Germinal center (tissue), 1 donor: ENCODE measurements at places on chromosomes 2 and 18.

GRCh38 chr2:61926531-61927477 is 21.3 kb downstream of the COMMD1 start:
- DNase-seq = no peak

- DNase-seq = peak; percentile 67
Observed at GRCh38 chr2:232444409-232445148, 11.4 kb upstream of the ALPI start.

DNA sequence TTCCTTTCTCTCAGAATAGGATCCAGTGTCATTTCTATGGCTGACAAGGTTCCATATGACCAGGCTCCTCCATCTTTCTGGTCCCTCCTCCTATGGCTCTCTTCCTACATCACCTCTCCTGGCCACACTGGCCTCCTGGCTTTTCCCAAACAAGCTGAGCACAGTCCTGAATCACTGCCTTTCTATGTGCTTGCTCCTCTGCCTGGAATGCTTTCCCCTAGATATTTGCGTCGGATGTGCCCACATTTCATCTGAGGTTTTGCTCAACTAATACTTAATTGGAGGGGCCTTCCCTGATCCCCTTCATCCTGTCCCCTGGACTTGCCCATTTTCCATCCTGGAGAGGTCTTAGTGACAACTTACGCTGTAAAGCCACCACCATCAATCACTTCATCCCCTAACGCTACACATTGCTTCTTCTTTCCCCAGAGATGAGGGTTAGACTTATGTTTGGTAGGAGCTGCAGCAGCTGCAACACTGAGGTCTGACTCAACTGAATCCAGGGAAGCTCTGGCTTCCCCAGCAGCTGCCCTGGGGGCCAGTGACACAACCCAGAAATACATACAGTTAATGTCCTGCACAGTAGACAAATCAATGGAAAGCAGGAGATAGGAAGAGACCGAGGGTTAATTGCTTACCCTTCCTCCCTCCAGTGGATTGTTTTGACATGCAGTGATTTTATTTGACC is 42.9 kb downstream of the QPCT start:
- no peak for DNase-seq

- DNase-seq = no peak
Observed at GRCh38 chr2:155930312-155930711, 402.2 kb downstream of the NR4A2 start.

DNA sequence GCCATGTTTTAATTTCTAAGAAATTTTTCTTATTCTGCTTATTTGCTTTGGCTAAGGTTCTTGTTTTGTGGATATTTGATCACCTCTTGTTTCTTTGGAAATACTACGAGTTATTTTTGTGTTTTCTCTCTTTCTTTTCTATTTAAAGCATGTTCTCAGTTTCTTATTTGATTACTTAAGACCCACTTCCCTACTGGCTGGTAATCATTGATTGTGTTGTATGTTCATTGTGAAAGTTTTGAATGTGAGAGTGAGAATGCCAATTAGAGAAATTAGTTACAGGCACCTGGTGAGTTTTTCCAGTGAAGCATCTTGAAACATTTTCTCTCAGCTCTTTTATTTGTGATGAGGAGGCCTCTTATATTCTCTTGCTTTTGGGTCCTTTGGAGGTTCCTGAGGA is 226.7 kb upstream of the MC4R start:
- DNase-seq = no peak

DNA sequence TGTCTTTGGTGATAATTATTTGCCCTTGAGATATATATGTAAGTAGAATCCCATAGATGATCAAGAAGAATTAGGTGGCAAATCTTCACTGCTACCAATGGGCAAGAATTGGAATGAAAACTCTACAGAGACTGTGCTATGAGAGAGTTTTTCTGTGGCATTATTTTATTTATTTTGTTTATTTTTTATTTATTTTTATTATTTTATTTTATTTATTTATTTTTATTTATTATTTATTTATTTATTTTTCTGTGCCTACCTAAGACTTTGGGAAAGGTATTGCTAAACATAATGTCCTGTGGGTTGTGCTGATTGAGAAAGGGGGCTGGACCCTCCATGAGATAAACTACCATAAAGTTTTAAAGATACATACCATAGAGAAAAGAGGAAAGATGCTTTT is 16.6 kb upstream of the NR4A2 start:
- DNase-seq = no peak

DNA sequence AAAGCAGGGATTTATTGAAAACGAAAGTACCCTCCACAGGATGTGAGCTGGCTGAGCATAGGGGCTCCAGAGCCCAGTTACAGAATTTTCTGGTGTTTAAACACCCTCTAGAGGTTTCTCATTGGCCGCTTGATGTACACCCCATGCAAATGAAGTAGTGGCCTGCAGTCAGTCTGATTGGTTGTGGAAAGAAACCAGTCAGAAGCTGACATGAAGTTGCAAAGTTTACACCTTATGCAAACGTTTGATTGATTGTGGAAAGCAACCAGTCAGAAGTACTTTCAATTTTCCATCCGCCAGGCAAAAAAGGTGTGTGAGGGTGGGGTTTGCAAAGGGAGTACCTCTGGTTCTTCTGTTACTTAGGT is 62.3 kb downstream of the VWA3B start:
- no peak for DNase-seq

DNA sequence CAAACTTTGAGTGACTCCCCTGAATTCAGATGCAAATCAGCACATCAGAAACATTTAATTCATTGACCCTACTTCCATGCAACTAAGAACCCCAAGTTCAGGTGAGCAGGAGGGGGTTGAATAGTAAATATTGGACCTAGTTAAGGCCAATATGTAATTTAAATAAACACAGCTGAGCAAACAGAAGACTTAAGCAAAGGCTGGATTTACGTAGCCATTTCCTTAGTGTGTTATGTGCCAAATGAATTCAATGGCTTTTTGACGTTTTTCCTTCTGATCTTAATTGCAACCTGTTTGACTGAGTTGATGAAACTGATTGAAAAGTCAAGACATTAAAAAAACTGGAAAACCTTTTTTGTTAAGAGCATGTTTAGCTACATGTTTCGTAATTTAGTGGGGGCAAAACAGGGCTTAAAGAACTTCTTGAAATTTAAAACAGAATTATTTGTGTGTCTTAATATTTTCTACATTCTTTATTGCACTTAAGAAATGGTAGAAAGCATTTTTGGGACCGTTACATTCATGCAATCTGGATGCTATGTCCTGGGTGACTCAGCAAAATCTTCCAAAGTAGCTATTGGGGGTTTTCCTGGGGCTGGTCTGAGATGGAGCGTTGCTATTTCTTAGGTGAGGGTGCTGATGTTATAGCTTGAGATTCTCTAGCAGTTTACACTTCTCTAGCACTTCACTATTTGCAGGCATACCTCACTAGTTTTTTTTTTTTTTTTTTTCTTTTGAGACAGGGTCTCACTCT is 25.5 kb upstream of the KCNE4 start:
- DNase-seq = no peak
